ENCODE measurements at places on chromosomes 12 and 14. TPM values are rescaled to one million over a fixed set of nuclear protein-coding genes. Genes with fewer than 3 reads are reported as not detected.

The ARHGEF40 gene
- 6.3 TPM for total RNA-seq

GRCh38 chr12:125418902-125419564 is 353.8 kb downstream of the AACS start:
- DNase-seq, result no peak

DNA sequence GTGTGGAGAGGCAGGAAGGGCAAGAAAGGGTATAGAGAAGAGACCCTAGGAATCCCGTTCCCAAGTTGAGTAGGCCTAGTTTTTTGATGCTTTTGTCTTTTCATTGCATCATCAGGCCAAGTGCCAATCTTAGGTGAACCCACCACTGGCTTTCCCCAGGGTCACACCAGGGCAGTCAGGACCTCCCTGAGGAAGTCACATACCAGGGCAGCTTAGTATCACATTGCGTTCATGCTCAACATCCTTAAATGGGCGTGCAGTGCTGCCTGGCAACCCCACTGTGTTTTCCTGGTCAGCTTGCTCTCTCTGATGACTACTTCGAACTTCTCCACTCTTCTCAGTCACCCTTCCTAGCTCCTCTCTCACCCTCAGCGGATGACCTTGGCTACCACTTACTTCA is 9.0 kb downstream of the ASIC1 start:
- DNase-seq, result no peak

The ENDOU gene
- not detected for total RNA-seq

- DNase-seq, result no peak
Observed at GRCh38 chr12:6116471-6117021, 7.9 kb downstream of the VWF start.

DNA sequence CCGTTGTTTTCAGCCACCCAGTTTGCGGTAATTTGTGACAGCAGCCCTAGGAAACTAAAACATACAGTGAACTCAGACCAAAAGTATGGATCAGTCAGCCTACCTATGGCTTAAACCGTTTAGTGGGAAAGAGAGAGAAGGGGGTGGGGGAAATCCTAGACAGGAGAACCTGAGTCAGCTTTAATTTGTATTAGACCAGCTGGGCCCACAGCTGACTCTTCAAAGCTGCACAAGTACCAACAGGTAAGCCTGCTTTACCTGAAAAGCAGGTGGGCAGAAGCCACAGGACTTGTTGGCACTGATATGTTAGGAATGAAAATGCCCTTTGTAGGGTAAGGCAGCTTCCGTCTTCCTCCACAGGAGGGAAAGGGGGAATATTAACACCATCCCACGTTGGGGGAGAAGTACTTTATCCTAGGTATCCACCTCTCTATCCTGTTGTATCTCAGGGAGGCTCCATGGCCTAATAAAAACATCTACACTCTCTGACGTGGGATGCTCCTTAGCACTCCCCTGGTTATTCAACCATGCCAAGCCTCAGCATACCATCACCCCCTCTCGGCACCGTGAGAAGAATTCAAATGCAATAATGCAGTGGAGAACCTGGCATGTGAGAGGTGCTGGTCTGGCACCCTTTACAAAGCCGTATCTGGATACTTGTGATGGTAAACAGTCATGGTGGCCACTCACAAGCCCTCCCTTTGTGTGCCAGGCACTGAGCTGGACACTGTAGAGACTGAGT is 70.3 kb downstream of the STON2 start:
- no peak for DNase-seq

DNA sequence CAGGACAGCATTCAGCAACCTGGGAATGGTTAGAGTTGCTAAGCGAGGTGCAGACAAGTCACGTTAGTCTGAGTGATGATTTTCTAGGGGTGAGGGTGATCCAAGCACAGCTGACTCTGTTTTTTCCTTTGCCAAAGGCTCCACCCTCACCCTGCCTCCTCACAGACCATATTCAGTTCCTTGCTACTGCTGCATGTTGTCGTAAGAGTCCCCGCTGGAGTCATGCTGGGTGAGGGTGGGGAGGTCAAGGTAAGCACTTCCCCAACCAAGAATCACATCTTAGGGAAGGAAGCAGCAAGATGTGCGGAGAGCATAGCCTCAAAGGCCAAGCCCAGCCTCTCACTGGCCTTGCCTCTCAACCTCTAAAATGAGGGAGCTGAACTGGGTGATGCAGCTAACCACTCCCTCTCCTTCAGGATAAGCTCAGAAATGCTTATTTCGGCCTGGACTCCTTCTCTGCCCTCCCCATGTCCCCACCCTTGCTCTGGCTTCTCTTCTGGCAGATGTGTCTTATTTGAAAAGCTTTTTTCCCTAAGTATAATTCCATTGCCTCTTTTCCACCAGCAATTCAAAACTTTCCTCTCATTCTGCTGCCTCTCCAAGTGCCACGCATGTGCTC is 66.9 kb upstream of the ACTN1 start:
- no peak for DNase-seq

GRCh38 chr14:20610002-20610765 is 19.0 kb upstream of the RNASE12 start:
- DNase-seq, result no peak

DNA sequence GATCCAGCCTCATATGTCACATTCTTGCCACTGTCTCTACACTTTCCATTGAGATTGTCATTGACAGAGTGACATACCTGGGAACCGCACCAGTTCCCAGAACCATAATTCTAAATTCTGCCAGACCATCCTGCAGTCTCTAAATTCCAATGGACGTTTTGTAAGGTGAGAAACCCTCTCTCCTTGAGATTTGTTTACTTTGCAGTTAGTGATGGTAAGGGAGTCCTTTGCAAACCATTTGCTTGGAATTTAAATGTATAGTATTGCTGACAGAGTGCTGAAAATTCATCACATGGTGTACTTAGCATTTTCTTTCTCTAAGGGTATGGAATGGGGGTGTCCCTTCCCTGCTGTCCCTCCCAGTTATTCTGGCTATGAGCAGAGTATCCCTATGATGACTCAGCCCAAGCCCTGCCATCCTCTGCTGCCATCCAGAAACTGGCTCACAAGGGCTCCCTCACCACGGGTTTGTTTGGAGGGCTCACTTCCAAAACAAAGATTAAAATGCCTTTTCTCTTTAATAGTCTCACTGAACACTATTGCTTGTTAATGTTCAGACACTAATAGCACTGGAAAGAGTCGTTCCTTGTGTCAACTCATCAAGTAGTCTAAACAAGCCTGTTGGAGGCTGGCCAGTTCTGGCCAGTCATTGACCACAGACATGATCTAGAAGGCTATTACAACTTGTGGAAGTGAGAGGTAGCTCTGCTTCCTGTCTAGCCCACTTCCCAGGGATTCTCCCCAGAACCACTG is 129.0 kb upstream of the HMGA2 start:
- DNase-seq, result peak; percentile 93

- no peak for DNase-seq
Observed at GRCh38 chr12:729221-729620, 23.2 kb upstream of the WNK1 start.

The SALL2 gene
- total RNA-seq, result 0.47 TPM

- no peak for DNase-seq
Observed at GRCh38 chr12:114368685-114369452, 37.1 kb downstream of the TBX5 start.

- DNase-seq, result no peak
Observed at GRCh38 chr12:93865751-93866150, 188.6 kb downstream of the CRADD start.

The HRK gene
- 4.3 TPM for total RNA-seq

GRCh38 chr12:12447837-12448236 is 91.0 kb downstream of the BORCS5 start:
- DNase-seq, result no peak

DNA sequence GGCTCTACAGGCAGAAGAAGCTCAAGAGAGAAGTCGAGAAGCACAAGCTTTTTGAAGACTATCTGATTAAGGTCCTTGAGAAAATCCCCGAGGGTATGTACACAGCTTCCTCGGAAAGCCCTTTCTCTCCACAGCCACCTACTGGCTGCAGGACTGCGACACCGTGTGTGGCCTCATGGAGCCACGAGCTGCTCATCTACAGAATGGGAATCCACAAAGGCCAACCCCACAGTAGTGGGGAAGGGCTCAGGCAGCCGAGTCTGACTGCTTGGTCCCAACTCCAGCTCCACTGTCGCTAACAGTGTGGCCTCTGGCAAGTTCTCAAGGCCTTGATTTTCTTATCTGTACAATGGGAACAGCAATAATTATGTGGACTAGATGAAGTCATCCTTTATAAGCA is 2.5 kb downstream of the CCDC197 start:
- DNase-seq, result no peak

DNA sequence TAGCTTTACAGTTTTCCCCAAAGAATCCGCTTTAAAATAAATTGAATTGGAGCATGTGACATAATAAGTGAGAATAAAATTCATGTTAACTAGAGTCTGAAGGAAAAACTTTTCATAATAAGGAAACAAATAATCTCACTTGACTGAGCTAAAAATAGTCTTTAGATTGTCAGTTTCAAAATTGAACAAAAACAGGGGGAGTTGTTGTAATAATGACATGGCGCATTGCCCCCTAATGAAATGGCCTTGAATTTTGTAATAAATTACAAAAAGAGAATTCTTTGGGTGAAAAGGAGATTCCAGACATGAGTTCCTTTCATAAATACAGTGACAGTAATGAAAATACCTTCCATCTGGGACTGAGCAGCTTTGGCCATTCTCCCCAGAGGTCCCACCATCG is 178.6 kb downstream of the EFCAB11 start:
- no peak for DNase-seq

The SLCO1C1 gene
- not detected for total RNA-seq

The VRTN gene
- total RNA-seq, result 0.10 TPM

GRCh38 chr14:103143506-103143905 is 20.2 kb downstream of the TNFAIP2 start:
- no peak for DNase-seq

- DNase-seq, result no peak
Observed at GRCh38 chr12:122265476-122265875, 818 bp downstream of the VPS33A start.

DNA sequence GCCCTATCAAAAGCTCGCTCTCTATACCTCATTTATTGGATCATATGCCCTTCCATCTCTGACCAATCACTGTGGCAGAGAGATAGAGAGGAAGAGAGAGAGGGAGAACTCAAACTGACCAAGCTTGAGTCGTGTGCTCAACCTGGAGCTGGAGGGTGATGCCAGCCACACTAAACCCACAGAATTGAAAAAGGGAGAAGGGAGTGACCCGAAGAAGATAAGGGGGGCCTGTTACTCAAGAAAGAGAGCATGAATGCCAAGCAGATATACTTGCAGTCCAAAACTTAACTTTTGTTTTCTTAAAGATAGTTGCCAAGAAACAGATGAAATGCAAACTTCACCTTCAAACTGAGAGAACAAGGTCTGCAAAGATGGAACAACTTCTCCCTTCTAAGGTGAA is 112.7 kb downstream of the BTG1 start:
- no peak for DNase-seq

DNA sequence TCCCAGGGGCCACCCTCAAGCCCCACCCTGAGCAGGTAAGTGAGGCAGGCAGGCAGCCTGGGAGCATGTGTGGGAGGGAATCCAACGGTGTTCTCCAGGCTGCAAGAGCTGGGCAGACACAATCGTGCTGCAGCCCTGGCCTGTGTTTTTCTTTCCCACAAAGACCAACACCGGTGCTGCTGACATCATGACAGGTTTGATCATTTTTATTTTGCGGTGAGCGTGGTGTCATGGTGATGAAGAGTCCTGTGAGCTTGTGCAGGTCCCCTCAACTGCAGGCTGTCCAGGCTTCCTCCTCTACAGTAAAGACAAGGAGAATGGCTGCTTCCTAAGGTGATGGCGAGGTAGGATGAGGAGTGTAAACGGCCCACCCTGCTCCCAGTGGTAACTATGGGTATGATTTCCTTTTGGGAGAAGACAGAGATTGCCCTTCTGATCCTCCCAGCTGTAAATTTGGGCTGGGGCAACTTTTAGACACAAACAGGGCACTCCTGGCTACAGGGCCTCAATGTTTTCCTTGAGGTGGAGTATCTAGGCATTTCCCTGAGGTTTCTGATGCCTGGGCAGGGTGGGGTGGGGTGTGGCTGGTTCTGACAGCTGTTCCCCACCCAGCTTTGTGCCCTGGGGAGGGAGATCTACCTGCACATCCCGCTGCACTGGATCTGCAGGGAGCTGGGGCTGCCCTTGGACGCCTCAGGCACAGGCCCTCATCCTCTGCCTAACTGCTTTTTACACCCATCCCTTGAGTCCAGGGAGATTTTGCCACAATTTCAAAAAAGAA is 109.1 kb downstream of the VCPKMT start:
- no peak for DNase-seq

GRCh38 chr12:9810671-9811070 is 16.6 kb upstream of the KLRF1 start:
- no peak for DNase-seq

- no peak for DNase-seq
Observed at GRCh38 chr14:46571970-46572369, 79.6 kb downstream of the RPL10L start.

- no peak for DNase-seq
Observed at GRCh38 chr14:80868260-80868659, 73.3 kb downstream of the CEP128 start.

- no peak for DNase-seq
Observed at GRCh38 chr12:29155079-29155478, 6.0 kb downstream of the FAR2 start.

The PWP1 gene
- total RNA-seq, result 48.2 TPM

The ABCC9 gene
- total RNA-seq, result 0.05 TPM

The KRT80 gene
- 8.8 TPM for total RNA-seq

The LMNTD1 gene
- total RNA-seq, result not detected

The SERPINA1 gene
- 9.1 TPM for total RNA-seq

GRCh38 chr12:3295646-3296408 is 195.2 kb upstream of the PRMT8 start:
- DNase-seq, result no peak

GRCh38 chr14:96050482-96050881 is 11.3 kb downstream of the C14orf132 start:
- DNase-seq, result no peak

- no peak for DNase-seq
Observed at GRCh38 chr14:78424311-78424710, 254.1 kb downstream of the NRXN3 start.

The MFAP5 gene
- total RNA-seq, result not detected

The RERG gene
- total RNA-seq, result not detected

The NDUFB1 gene
- 92.5 TPM for total RNA-seq

The BRMS1L gene
- total RNA-seq, result 6.2 TPM

- DNase-seq, result no peak
Observed at GRCh38 chr14:91171291-91171690, 57.4 kb downstream of the DGLUCY start.

- DNase-seq, result no peak
Observed at GRCh38 chr12:48712209-48712608, 4.3 kb downstream of the CCNT1 start.

The GPR137C gene
- total RNA-seq, result 0.89 TPM

GRCh38 chr12:91496337-91496736 is 313.7 kb upstream of the DCN start:
- DNase-seq, result no peak
